ENCODE measurements at places on chromosomes 4 and X.

GRCh38 chr4:53321151-53321983 lies 44.5 kb downstream of the SCFD2 start:
- DNase-seq = no peak

GRCh38 chr4:54539500-54540029 lies 118.2 kb upstream of the KIT start:
- no peak for DNase-seq

GRCh38 chr4:158850800-158851644 lies 82.2 kb downstream of the FNIP2 start:
- DNase-seq = peak; percentile 46

DNA sequence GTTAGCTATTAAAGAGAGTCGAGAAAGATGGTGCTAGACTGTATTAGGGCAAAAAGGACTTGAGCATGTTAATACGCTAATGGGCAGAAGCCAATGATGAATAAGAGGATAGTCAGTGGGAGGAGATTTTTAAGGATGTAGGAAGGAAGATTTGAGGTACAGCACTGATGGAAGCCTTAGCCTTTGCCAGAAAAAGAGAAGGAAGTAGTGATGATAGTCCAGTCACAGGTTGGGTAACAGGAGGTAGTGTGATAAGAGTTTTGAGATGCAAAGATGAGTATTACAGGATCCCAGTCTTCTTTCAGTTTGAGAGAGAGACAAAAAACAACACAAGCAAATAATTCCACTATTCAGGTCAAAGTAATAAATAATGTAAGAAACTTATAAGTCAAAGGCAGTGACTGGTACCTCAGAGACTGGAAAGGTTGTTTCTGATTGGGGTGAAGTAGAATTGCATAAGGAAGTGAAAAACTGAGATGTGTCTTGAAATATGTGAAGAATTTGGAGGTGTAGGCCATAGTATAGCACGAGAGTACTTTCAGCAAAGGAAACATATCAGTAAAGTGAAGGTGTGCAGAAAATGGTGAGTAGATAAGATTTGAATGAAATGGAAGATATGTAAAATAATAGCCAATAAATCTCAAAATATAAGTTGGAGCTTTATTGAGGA lies 22.1 kb upstream of the NDNF start:
- no peak for DNase-seq

DNA sequence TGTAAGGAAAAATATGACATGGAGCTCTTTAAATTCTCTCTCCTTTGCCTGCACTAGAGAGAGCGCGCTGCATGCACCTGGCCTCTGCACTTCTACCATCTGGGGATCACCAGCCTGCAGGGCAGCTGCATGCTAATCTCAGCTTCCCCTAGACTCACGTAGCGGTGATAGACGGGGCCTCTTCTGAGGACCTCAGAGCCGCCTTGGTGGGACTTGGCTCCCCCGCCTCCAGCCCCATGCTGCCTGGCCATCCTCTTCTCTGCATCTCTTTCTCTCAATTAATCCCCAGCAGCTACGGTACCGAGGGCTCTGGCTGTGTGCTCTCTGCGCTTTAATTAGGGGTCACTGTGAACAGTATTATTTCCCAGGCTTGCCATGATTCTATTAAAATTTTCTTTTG lies 52.8 kb upstream of the PSAPL1 start:
- DNase-seq = no peak

DNA sequence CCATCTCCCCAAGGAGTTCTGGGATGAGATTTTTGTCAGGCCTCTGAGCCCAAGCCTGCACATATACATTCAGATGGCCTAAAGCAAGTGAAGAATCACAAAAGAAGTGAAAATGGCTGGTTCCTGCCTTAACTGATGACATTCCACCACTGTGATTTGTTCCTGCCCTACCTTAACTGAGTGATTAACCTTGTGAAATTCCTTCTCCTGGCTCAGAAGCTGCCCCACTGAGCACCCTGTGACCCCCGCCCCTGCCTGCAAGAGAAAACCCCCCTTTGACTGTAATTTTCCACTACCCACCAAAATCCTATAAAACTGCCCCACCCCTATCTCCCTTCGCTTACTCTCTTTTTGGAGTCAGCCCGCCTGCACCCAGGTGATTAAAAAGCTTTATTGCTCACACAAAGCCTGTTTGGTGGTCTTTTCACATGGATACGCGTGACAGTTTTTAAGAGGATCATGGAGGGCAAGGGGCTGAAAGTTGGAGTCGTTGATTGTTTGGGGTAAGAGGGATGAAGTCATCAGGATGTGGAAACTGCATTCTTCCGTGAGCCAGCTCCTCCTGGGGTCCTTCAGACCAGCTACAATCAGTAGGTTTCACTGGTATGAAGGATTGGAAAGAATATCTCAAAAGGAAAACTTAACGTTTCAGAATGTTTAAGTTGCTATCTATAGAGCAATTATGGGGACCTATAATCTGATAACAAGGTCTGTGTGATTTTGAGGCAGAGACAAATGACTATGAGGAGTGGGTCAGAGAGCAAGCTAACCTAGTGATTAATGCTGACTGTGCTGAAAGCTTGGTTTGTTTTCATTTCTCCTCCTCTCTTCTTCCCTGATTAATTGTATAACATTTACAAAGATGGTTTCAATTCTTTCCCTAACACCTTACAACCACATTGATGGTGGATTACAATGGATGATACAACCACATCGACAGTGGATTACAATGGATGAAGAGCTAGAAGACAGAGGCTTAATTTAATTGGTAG lies 28.6 kb upstream of the MAGEA11 start:
- DNase-seq = no peak

DNA sequence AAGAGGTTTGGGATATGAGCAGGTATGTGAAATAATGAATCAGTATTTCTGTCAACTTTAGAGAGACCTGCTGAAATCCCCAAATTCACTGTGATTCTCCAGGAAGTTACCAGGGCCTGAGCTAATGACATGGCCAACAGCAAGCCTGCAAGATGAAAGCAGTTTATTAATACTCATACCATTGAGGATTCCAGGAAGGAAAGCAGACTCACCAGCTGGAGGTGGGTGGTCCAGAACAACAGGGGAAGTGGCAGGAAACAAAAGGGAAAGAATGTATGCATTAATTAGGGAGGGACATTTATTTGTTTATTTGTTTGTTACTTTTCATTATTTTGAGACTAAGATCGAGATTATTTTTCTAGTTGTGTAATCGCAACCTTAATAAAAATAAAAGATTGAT lies 196.6 kb upstream of the AGA start:
- DNase-seq = no peak

GRCh38 chrX:152872522-152872921 lies 25.3 kb upstream of the ZNF185 start:
- DNase-seq = no peak

GRCh38 chr4:76779740-76780459 lies 118.0 kb downstream of the SOWAHB start:
- DNase-seq = no peak

GRCh38 chr4:78638337-78639172 lies 87.0 kb downstream of the ANXA3 start:
- DNase-seq = no peak

All from CD4-positive, alpha-beta T cell treated with Interleukin-4 for 4 hours (primary cell).